ENCODE measurements at places on chromosomes 2 and 18.

DNA sequence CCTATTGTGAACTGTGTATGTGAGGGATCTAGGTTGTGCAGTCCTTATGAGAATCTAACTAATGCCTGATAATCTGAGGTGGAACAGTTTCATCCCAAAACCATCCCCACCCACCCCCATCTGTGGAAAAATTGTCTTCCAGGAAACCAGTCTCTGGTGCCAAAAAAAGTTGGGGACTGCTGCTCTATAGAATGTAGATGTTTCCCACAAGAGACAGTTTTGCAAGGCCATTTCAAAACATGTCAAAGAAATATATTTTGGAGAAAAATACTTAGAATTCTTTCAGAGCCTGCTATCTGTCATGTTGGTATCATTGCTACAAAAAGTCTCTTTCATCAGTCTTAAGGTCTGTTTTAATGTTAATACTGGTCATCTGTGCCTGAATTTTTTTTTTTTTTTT is 4.1 kb upstream of the SLC39A10 start:
- no peak for DNase-seq

DNA sequence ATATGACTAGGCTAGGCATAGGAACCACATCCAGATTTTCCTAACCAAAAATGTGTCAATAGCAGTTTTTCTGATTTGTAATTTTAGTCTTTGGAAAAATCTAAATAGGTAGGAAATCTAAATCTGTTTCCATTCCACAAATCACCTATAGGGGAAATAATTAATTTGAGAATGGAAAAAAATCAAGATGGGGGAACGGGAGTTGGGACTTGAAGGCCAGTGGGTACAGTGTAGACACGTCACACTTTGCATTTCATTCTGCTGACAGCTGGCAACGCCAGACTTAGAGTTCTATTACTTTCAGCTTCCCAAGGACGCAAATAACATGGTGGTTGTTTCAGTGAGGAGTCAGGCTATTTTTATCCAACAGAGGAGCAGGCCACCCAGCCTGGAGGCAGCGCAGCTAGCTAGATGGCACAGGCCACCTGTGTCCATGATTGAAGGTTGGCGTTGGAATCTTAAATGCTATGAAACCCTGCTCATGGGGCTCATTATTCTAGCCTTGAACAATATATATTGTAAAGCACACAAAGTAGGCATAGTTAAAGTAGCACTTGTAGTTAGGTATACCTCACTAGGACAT is 23.4 kb downstream of the HNRNPA3 start:
- DNase-seq: no peak

DNA sequence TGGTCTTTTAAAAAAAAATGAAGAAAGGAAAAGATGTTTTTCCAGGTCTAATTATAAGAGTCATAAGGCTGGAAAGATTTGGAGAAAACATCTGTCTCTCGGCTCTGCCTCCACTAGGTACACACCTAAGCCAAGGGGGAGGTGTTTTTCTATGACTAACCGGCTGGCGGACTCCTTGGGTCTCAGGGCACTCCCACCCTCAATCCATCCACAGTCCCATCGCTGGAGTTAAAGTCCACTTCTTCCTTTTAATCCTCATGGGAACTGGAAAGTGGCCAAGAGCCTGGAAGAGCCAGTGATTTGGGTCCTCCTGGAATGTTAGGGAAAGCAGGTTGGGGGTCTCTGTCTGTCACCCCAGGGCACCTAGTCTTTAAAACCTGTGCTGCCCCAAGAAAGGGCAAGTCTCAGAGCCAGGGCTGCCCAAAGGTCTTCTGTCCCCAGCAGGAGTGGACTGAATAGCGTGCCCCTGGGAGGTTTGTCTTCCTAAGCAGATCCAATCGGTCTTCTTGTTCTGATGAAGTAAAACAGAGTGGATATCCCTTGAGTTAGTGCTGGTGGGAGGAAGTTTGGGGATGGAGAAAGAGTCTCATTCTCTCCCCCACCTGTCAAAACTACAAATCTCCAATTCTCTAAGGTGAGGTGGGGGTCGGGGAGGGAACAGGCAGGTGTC is 66.4 kb downstream of the MCFD2 start:
- DNase-seq: no peak

- no peak for DNase-seq
Observed at GRCh38 chr2:138814123-138814898, 34.1 kb upstream of the NXPH2 start.

GRCh38 chr2:8827729-8828128 is 9.7 kb downstream of the KIDINS220 start:
- DNase-seq: no peak

- DNase-seq: no peak
Observed at GRCh38 chr2:103132536-103133217, 370.8 kb downstream of the TMEM182 start.

- no peak for DNase-seq
Observed at GRCh38 chr2:179106342-179106675, 56.4 kb upstream of the CCDC141 start.

GRCh38 chr2:145807968-145808367 is 1288.0 kb upstream of the ZEB2 start:
- no peak for DNase-seq

DNA sequence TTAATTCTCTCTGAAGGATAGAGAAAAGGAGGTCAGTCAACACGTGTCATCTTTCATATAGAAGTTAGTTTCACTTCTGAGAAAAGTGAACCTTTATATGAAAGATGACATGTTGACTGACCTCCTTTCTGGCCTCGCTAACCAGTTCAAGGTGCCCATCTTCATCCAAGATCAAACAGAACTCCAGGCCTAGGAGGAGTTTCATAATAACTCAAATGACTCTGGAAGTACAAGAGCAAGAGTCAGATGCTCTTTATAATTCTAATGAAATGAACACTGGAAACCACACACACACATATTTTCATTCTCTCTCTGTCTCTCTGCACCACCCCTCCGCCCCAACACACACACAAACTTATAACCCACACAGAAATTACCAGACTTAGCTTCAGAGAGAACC is 16.3 kb downstream of the ANKRD44 start:
- no peak for DNase-seq

GRCh38 chr2:854460-854859 is 96.2 kb upstream of the SNTG2 start:
- no peak for DNase-seq

GRCh38 chr2:86513948-86514660 is 49.1 kb downstream of the CHMP3 start:
- no peak for DNase-seq

- DNase-seq: no peak
Observed at GRCh38 chr2:101273056-101273455, 20.4 kb downstream of the CNOT11 start.

DNA sequence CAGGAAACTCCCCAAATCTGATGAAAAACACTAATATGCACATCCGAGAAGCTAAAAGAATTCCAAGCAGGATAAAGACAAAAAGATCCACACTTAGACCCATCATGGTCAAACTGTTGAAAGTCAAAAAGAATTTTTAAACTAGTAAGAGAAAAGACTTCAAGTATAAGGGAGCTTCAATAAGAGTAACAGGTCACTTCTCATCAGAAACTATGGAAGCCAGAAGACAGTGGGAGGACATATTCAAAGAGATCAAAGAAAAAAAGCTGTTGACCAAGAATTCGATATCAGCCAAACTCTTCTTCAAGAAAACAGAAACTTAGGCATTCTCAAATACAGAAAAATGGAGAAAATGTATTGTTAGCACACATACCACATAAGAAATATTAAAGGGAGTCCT is 50.4 kb downstream of the ZC3H8 start:
- peak; percentile 10 for DNase-seq

DNA sequence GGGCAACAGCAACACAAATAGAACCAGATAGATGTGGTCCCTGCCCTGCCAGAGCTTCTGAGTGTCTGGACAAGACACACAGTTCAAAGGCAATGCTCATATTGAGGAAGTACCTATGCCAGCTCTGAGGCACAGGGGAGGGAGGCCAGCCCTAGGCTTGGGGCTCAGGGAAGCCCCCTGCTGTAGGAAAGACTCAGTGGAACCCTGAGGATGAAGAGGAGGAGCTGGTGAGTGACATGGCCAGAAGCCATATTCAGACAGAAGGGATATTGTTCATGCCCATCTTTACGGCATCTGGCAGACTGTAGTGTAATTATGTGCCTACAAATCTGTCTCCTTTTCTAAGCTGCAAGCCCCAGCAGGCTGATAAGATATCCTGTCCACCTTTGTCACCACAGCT is 8.8 kb downstream of the SIGLEC15 start:
- no peak for DNase-seq

- DNase-seq: no peak
Observed at GRCh38 chr18:74773171-74773624, 175.5 kb downstream of the ZNF407 start.

DNA sequence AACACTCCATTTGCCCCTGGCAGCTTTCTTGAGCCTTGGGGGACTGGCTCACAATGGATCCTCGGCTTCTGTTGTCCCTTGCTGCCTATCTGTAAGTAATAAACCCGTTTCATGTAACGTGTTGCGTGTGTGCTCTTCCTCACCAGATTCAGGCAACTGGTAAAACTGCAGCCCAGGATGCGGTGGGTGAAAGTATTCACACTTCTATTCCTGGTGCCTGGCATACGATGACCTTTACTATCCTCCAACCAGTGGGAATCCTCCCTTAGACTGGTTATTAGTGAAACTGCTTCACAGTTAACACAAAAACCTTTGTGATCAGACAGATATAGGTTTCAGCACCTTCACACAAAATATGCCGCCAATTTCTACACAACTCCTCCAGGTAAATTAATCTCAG is 13.6 kb upstream of the ICA1L start:
- DNase-seq: no peak

- DNase-seq: no peak
Observed at GRCh38 chr2:46997884-46998283, 82.3 kb upstream of the MCFD2 start.

- DNase-seq: no peak
Observed at GRCh38 chr2:37333256-37333655, 8.6 kb upstream of the PRKD3 start.

- DNase-seq: no peak
Observed at GRCh38 chr2:126795656-126796055, 103.0 kb upstream of the TEX51 start.

DNA sequence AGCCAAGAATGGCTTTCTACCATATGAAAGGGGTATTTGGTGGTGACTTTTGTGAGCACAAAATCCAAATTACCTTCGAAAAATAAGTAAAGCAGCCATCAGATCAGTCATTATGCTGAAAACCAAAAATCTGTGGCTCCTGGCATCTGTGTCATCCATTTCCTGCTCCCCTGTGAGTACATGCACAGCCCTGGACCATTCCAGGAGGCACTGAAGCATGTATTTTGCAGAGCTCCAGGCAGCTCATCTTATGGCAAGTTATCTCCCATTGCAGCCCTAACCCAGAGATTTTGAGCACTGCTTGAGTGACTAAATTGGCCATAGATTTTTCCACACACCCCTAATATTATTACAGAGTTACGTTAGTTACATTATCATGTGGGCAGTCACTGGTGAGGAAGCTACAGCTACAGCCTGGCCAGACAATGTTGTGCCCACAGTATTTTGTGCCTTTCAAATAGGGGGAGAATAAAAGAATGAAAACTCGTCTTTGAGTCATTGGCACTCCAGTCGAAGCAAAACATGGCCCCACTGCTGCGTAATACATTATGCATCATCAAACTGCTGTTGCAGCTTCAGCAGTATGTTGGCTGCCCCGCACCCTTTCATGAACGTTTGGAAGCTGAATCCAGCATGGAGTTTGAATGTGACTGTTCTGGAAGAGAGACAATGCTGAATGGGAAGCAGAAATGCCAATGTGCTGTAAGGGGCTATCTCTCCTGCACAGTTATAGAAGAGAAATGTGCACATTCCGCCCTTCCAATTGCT is 702.2 kb downstream of the RNF144A start:
- DNase-seq: no peak

- DNase-seq: no peak
Observed at GRCh38 chr2:38615237-38615636, 12.5 kb upstream of the HNRNPLL start.

GRCh38 chr2:225022188-225022587 is 20.1 kb downstream of the DOCK10 start:
- DNase-seq: no peak

DNA sequence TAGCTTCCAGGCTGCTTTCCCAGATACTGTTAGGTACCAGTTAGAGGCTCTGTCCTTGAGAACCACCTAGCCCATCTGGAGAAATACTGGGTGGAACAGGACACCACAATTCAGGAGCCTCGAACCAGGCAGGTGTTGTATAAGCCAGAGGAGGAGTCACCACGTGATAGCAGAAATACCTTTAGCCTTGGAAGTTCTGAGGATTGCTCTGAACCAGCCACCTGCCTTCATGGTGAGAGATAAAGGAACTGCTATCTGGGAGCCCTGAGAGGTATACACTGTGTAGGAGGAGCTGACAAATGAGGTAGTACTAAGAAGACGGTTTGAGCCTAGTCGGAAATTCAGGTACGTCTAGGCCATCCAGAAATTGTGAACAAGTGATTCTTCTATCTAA is 7.6 kb upstream of the GPBAR1 start:
- no peak for DNase-seq

- DNase-seq: no peak
Observed at GRCh38 chr2:11028407-11028916, 116.7 kb downstream of the KCNF1 start.

DNA sequence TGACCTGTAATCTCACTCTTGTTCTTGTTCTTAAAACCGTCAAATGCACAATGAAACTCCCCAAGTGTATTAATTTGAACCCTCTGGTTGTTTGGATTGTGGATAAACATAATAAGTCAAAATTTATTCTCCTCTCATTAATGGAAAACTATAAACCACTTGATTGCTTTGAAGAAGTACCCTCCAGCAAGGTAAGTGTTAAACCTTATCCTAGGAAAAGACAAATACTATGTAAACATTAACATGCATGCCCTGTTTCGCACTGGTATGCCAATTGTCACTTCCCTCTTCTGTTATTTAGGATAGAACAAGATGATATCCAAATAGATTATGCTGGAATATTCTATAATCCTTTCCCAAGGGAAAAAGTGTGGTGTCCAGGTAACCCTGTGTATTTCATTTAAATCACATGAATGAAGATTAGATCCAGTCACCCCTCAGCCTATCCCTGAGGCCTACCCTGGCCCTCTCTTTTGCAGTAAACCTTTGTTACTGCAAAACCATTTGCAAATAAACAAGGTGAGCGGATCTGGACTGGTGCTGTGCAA is 1.3 kb downstream of the ADI1 start:
- DNase-seq: no peak

DNA sequence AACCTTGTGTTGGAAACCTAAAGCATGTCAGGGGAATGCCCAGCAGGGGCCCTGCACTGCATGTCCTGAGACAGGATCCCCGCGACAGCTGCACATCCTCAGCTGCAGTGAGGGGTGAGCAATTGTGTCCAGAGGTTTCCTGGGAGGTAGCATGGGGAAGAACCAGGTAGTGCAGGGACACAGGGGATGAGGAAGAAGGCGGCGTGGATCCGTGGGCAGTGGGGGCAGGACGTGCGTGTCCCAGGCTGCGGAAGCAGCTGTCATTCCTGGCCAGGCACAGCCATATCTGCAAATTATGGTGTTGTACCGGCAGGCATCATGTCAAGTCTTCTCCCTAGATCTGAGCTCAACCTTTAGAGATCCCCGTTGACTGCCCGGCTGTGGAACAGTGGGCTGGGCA is 238.2 kb upstream of the MYT1L start:
- no peak for DNase-seq

Data from GF-D8 (cell line).